ENCODE measurements at places on chromosomes 16 and 17. TPM values are rescaled to one million over a fixed set of nuclear protein-coding genes. Genes with fewer than 3 reads are reported as not detected.

CBX8 gene
- total RNA-seq: 2.1 TPM

ST6GALNAC2 gene
- total RNA-seq: 2.2 TPM

MYCBPAP gene
- total RNA-seq: 0.67 TPM

CPHXL2 gene
- total RNA-seq: not detected

ALG1 gene
- 50.3 TPM for total RNA-seq

NOD2 gene
- 0.33 TPM for total RNA-seq

ST6GALNAC1 gene
- total RNA-seq: not detected

CX3CL1 gene
- total RNA-seq: 5.1 TPM

ZPBP2 gene
- not detected for total RNA-seq

KRTAP4-16 gene
- not detected for total RNA-seq

TMEM114 gene
- not detected for total RNA-seq

SOX8 gene
- total RNA-seq: 0.10 TPM

GLYR1 gene
- 56.5 TPM for total RNA-seq

SCGB1C2 gene
- not detected for total RNA-seq

TSPOAP1 gene
- total RNA-seq: not detected

COASY gene
- total RNA-seq: 36.2 TPM

Data from mammary microvascular endothelial cell (primary cell).